ENCODE measurements at places on chromosomes 5 and 9.

DNA sequence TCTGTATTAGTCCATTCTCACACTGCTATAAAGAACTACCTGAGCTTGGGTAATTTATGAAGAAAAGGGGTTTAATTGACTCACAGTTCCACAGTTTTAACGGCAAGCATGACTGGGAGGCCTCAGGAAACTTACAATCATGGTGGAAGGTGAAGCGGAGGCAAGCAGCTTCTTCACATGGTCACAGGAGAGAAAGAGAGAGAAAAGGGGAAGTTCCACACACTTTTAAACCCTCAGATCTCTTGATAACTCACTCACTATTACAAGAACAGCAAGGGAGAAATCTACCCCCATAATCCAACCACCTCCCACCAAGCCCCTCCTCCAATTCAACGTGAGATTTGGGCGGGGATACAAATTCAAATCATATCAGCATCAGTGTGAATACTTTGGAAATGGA, 133.4 kb upstream of the SLC30A5 start:
- no peak for DNase-seq

- DNase-seq: no peak
Observed at GRCh38 chr5:143564417-143564816, 160.9 kb upstream of the NR3C1 start.

DNA sequence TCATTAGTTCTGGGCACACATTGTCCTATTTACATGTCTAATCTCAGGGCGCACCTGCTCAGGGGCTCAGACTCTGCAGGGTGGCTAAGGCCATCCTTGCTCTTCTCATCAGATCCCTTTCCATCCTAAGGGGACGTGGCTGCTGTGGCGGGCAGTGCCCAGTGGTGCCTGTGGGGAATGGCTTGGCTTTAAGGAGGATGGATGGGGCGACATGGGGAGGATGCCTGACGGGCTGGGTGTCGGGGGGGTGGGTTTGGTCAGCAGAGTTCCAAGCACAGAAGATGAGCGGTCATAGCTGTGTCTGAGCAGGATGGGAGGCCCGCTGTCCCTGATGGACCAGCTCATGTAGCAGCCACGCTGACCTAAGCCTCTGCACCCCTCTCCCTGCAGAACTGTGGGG, 40.9 kb upstream of the SUSD3 start:
- no peak for DNase-seq

DNA sequence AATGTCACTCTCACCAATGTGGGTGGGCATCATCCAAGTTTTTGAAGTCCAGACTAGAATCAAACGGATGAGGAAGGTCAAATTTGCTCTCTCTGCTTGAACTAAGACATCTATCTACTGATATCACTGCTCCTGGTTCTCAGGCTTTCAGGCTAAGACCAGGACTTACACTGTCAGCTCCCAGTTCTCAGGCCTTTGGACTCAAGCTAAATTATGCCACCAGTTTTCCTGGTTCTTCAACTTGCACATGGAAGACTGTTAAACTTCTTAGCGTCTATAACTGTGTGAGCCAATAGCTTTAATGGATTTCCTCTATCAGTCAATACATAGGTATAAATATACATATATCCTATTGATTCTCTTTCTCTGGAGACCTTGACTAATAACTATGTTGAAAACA, 35.3 kb downstream of the LYRM7 start:
- DNase-seq: no peak

GRCh38 chr5:68458416-68459021, 243.0 kb downstream of the PIK3R1 start:
- DNase-seq: no peak

DNA sequence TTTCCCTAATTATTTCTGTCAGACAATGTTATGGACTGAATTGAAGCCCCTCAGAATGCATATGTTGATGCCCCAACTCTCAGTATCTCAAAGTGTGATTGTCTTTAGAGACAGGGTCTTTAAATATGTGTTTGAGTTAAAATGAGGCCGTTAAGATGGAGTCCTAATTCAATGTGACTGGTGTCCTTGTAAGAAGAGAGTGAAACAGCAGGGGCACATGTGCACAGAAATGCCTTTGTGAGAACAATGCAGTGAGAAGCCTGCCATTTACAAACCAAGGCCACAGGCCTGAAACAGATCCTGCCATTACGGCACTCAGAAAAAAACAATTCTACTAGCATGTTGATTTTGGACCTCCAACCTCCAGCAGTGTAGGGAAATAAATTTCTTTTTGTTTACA, 483.0 kb upstream of the DMAC1 start:
- DNase-seq: no peak

- no peak for DNase-seq
Observed at GRCh38 chr9:13186091-13186490, 93.4 kb downstream of the MPDZ start.

DNA sequence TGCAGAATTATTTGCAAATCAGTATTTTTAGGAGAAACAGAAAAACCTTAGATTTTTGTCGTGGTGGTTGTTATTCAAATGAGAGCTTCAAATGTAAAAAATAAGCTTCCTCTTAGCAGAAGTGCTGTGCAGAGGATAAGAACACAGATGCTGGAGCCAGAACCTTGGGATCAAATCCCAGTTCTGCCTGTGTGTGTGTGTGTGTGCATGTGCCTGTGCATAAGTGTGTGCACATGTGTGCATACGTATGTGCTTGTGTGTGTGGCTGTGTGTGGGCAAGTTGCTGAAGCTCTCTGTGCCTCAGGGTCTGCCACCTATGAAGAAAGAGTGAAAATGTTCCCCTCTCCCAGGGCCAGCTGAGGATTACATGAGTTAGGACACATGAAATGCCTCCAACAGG, 8.6 kb downstream of the DAP start:
- DNase-seq: no peak

GRCh38 chr5:174990909-174991308, 266.5 kb downstream of the MSX2 start:
- no peak for DNase-seq

- DNase-seq: no peak
Observed at GRCh38 chr9:404234-404633, 189.6 kb downstream of the DOCK8 start.

DNA sequence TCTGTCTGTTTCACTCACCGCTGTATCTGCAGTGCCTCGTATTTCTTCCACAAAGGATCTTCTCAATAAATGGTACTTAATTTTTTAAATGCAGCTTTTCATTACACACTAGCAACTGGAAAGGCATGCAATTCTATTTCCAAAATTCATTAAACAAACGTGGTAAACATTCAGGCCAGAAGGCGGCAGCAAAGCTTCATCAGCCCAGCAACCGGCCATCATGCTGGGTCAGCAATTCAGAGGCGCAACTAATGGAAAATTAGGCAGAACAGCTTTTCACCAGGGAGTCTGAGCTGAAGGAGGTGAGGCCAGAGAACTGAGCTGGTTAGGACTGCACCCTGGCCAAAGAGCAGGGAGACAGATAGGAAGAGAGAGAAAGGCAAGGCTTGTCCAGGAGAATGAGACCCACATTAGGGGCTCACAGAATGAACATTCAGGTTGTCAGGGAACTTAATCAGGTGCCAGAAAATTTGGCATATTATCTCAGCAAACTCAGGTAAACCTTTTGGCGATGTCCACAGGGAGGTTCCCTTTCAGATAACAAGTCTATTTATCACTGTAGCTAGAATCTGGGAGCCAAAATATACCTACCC, 17.7 kb upstream of the RNF180 start:
- peak; percentile 36 for DNase-seq

- no peak for DNase-seq
Observed at GRCh38 chr9:4829969-4830368, 37.2 kb downstream of the RCL1 start.

GRCh38 chr5:42718591-42718990, 38.0 kb upstream of the CCDC152 start:
- DNase-seq: peak; percentile 3

DNA sequence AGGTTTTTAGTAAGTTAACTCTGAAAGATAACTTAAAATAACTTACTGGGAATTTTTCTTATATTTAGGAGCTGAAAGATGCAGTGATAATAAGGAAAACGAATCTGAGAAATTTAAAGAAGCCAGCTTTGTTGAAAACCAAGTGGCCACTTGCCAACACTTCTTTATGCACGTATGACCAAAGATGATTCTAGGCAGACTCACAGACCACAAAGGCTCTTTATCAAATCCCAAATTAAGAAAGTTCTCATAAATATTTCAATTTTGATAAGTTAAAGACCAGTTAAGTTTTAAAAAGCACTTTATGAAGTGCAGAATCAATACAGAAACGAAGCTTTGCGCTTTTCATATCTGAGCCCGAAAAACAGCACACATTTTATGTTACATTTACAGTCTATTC, 1.5 kb downstream of the AFF4 start:
- no peak for DNase-seq

GRCh38 chr5:25964009-25964372, 1074.4 kb downstream of the CDH9 start:
- DNase-seq: no peak

- no peak for DNase-seq
Observed at GRCh38 chr9:34521406-34522045, 1.3 kb downstream of the ENHO start.

DNA sequence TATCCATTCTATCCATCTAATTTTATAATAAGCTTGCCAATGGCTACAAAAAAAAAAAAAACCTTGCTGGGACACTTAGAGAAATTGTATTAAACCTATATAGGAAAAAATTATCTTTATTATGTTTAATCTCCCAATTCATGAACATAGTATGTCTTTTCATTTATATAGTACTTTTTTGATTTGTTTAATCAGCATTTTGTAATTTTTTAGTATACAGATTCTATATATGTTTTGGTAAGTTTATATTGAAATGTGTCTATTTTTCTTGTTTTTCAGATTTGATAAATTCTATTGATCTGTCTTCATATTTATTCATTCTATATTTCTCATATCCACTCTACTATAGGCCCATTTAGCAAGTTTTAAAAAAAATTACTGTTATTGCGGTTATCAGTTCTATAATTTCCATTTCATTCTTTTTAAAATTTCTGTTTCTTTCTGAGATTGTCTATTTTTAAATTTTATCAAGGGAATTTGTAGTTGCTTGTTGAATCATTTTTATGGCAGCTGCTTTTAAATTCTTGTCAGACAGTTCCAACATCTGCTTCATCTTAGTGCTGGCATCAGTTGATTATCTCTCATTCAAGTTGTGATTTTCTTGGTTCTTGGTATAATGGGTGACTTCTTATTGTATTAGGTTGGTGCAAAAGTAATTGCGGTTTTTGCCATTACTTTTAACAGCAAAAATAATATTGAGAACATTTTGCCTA, 170.1 kb upstream of the S1PR3 start:
- no peak for DNase-seq

- DNase-seq: no peak
Observed at GRCh38 chr9:124858330-124859046, 3.3 kb downstream of the RPL35 start.

DNA sequence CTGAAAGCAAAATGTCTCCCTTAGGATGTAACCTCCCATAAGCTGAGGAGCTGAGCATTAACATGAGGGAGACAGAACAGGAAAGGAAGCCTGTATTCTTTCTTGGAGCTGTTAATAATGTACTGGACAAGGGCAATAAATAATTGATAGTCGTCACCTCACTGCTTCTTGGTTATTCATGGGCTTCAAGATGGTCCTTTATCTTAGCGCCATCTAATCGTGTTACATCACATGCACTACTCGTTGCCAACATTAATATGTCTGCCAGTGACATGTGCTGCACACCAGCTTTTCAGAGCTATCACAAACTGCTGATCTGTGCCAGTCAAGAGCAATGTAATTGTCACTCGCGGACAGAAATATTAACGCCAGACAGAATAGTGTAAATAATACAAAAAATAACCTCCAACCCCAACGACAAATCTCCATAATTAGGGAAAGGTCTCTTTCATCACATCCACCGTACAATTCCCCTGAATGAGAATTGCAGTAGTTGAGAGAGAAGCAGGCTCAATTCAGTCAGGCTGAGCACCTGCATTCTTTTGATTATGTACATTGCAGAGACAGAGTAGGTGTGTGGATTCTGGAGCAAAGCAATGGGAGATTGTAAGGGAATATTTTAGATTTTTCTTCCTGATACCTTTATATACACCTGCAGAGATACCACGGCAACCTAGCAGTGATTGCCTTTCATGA, 267.1 kb downstream of the SPATA31D1 start:
- no peak for DNase-seq

- no peak for DNase-seq
Observed at GRCh38 chr9:82148901-82149461, 160.4 kb downstream of the SPATA31D1 start.

- DNase-seq: no peak
Observed at GRCh38 chr5:12870872-12871539, 966.8 kb upstream of the CTNND2 start.

Data from SW480 (cell line).